ENCODE measurements at places on chromosomes 5 and 9. TPM values are rescaled to one million over a fixed set of nuclear protein-coding genes. Genes with fewer than 3 reads are reported as not detected.

The GPX3 gene
- total RNA-seq: 18.4 TPM

The LHX2 gene
- total RNA-seq: not detected

The IL3 gene
- not detected for total RNA-seq

The KCNV2 gene
- total RNA-seq: not detected

The ARHGEF28 gene
- total RNA-seq: 32.6 TPM

The STOM gene
- 106 TPM for total RNA-seq

The OBP2B gene
- total RNA-seq: not detected

The STPG3 gene
- total RNA-seq: 0.66 TPM

The CA9 gene
- total RNA-seq: 2.3 TPM

The SLC36A1 gene
- total RNA-seq: 8.4 TPM

The BHMT2 gene
- total RNA-seq: 6.4 TPM

The STK32A gene
- 0.44 TPM for total RNA-seq

The HAPLN1 gene
- 4.6 TPM for total RNA-seq

The PCDH1 gene
- total RNA-seq: 0.33 TPM

The CDX1 gene
- 0.17 TPM for total RNA-seq

The LRRC14B gene
- total RNA-seq: not detected

The QRFP gene
- not detected for total RNA-seq

The SLC6A7 gene
- total RNA-seq: not detected
